ENCODE measurements at places on chromosomes 11 and 22. TPM values are rescaled to one million over a fixed set of nuclear protein-coding genes. Genes with fewer than 3 reads are reported as not detected.

GRCh38 chr22:44291674-44292360, 20.9 kb downstream of the SHISAL1 start:
- no peak for DNase-seq

- DNase-seq = peak; percentile 59
These were observed 21.8 kb downstream of the NF2 start for GRCh38 chr22:29625090-29625825.

DNA sequence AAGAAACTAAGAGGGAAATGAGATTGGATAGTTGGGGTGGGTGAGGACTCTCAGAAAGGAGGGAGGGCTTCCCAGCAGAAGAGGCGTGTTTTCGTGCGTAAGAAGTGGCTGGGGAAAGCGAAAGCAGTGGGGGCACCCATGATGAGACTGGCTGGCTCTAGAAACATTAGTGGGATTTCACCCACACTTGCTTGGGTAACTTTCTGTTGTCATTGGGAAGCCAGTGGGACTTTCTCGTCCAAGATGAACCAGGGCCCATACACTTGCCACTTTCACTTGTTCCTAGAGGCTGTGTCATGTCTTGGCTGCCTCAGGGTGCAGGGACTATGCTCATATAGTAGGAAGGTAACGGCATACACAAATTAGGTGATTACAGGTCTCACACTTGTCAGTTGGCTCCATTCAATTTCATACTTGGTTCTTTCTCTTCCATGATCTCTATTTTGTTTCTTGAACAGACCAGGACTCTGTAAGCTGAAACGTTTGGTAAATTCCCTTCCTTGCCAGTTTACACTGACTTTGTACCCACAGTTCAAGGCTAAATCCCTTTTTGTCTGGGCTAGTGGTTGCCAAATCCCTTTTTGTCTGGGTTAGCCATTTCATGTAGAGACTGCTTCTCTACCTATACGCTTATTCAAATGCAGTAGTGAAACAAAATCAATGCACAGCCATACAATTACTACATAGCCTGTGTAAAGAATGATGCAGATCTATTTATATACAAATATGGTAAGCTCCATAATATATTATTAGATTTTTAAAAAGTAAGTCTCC, 42.0 kb upstream of the CXCR5 start:
- no peak for DNase-seq

- no peak for DNase-seq
These were observed 1.9 kb downstream of the CLDN5 start for GRCh38 chr22:19522190-19522880.

- DNase-seq = peak; percentile 73
These were observed 94.2 kb downstream of the ABTB2 start for GRCh38 chr11:34263441-34264091.

GRCh38 chr11:131025421-131026125, 109.3 kb upstream of the SNX19 start:
- no peak for DNase-seq

DNA sequence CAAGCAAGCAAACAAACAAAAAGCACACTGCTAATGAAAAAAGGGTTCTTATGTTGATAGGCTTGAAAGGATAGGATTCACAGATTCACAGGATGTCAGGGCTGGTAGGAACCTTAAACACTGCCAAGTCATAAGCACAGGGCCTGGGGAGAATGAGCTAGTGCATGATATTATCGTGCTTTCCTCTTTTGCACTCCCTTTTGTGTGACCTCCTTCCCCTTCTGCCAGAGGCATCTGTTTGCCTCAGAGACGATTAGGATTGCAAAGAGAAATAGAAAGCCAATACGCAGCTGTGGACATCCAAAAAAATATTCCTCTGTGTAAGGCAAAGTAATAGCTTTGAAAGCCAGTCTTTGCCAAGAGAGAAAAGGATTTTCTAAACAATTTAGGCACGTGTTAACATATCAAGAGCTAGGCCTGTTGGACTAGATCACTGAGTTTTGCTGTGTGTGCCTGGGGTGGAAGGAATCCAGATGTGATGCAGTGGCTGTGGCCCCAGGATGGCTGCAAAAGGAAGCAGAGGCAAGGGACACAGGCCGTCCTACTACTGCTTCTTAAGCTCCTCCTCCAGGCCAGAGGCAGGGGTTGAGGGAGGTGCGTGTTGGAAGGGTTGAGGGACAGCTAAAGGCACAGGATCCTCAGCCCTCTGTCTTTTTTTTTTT, 30.6 kb downstream of the MCHR1 start:
- no peak for DNase-seq

DNA sequence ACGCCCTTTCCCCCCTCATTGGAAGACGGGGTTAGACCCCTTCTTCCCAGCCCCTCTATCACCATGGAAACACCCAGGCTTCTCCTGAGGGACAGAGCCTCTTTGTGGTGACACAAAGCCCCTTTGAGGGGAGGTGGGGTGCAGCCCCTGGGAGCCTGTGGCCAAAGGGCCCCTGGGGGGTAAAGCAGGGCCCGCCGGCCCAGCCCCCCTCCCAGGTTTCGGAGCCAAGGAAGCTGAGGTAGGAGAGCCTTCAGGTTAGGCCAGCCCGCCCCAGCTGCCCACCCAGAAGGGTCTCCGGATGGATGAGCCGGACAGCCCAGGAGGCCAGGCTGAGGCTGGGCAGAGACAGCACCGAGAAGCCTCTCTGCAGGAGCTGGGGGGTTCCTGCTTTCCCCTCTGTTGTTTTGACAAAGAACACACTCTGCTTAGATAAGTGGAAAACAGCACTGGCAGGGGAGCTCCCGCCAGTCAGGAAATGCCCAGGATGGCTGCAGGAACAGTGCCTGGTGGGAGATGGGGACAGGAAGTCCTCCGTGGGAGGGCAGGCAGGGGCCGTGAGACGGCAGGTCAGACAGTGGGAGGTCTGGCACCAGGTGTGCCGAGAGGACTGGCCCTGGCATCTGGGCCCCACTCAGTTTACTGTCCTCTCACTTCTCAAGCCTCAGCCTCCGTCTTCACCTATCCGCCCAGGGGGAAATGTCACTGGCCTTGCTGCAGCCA, 18.2 kb downstream of the ARVCF start:
- no peak for DNase-seq

DNA sequence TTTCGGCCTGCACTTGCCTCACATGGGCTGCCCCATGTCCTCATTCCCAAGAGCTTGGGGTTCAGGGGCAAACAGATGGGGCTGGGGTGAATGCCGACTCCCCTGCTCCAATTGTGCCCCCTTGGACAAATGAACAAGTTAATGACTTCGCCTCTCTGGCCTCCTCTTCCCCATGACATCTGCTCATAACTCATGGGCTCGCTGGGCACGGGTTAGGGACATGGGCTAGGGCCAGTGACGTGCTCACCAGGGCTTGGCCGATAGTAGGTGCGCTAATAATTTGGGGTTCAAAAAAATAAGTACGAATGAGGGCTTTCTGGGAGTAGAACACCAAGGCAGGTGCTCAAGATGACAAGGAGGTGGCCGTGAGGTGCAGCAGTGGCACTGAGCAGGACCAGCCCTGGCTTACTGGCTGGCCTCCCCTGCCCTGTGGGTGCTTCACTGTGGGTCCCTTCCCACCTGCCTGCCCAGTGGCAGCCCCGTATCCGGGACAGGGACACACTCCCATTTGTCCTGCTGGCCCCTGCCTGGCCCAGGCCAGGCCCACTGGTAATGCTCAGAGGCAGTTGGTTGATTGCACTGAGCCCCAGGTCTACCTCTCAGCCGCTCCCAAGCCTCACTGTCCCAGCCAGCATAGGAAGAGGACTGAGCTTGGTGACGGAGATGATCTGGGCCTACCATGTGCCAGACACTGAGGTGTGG, 12.3 kb downstream of the CBX6 start:
- DNase-seq = no peak

Gene PTGDR2
- 0.34 TPM for total RNA-seq

Gene SLC25A45
- 11.7 TPM for total RNA-seq

Gene OR52A1
- total RNA-seq = not detected

Gene ST14
- total RNA-seq = 114 TPM

Gene POTEH
- total RNA-seq = 28.3 TPM

Gene OR2AG2
- total RNA-seq = 0.91 TPM

Measured in prostate gland (tissue), 2 donors.